PC-3 (cell line): ENCODE measurements at places on chromosomes 3 and 15.

GRCh38 chr15:87712211-87712610 lies 544.3 kb downstream of the NTRK3 start:
- peak; percentile 39 for DNase-seq

- peak; percentile 7 for DNase-seq
These were observed 48.5 kb downstream of the PCSK6 start for GRCh38 chr15:101440846-101441590.

DNA sequence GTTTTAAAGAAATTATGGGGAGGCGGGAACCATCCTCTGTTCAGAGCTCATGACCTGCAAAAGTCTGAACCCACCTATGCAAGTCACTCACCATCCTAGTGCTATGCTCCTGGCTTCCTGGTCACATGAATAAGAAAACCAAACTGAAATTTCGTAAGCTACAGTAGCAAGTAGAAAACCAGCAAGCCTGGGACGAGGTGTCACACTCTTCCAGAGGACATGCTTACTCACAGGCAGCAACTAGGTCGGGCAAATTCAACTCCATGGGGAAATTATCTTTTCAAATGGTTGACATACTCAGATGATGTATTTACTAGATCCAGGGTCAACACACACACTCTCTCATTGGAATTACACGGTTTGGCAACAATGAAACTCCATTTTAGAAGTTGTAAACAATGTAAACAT lies 31.3 kb downstream of the LDHAL6B start:
- no peak for DNase-seq

DNA sequence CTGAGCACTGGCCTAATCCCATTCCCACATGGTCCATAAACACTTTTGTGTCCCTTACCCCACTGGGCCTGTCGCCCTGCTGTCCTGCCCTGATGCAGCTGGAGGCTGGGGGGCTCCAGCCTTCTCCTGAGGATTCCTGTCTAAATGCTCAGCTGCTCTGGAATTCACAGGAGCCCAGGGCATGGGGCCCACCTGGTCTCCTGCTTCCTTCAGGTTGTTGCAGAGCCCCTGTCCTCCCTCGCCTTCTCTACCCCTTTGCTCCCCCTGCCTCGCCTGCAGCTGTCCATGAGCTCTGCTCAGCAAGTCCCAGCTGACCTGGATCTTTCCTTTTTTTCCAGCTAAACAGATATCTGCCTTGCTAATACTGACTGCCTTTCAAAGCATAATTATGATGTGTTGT lies 286.9 kb downstream of the XXYLT1 start:
- no peak for DNase-seq

DNA sequence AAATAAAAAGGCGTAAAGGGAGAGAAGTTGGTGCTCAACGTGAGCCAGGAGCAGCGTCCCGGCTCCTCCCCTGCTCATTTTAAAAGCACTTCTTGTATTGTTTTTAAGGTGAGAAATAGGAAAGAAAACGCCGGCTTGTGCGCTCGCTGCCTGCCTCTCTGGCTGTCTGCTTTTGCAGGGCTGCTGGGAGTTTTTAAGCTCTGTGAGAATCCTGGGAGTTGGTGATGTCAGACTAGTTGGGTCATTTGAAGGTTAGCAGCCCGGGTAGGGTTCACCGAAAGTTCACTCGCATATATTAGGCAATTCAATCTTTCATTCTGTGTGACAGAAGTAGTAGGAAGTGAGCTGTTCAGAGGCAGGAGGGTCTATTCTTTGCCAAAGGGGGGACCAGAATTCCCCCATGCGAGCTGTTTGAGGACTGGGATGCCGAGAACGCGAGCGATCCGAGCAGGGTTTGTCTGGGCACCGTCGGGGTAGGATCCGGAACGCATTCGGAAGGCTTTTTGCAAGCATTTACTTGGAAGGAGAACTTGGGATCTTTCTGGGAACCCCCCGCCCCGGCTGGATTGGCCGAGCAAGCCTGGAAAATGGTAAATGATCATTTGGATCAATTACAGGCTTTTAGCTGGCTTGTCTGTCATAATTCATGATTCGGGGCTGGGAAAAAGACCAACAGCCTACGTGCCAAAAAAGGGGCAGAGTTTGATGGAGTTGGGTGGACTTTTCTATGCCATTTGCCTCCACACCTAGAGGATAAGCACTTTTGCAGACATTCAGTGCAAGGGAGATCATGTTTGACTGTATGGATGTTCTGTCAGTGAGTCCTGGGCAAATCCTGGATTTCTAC lies at the start of gene RARB:
Gene RARB, plus strand, starts transcription at position 322 of the 847 bp plus-strand sequence. Its CDS starts 469 bp downstream, at position 791.
- DNase-seq = no peak

DNA sequence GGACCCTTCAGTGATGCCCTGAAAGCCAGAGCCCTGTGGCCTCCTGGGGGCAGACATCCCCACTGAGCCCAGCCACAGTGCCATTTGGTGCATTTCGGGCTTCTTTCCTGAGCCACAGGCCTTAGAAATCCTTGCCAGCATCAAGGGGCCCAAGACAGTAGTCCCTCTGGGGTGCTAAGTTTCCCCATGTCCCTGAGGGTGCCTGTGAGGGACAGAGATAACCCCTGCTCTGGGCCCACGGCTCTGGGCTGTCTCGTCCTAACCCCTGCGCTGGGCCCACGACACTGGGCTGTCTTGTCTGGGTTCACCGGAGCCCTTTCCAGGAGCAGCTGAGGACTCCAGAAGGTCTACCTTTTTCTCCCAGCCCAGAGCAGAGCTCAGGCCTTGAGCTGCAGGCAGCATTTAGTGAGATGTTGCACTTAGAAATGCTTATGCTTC lies 45.1 kb upstream of the FGD5 start:
- DNase-seq = no peak

- no peak for DNase-seq
These were observed 11.8 kb downstream of the SAMD7 start for GRCh38 chr3:169923189-169923588.

DNA sequence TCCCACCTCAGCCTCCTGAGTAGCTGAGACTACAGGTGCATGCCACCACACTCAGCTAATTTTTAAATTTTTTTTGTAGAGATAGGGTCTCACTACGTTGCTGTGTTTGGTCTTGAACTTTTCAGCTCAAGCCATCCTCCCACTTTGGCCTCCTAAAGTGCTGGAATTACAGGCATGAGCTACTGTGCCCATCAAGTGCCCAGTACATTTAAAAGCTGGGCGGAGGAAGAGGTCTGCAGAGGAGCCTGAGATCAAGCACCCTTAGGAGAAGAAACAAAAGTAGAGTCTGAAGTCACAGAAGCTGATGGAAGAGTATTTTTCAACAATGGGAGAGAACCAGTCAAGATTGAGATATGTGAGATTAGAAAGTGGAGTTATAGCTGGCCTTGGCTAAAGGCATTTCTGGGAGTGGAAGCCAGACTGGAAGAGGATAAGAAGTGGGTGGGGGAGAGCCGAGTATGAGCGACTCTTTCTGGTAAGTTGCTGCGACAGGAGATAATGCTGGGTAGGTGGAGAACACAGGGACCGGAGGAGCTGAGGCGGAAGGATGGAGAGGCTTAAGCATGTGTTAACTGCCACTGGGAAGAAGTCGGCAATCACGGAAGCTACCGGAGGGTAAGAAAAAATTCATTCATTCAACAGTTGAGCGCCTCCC lies 782 bp upstream of the IREB2 start:
- DNase-seq = no peak

- DNase-seq = no peak
These were observed 74.0 kb upstream of the LINGO1 start for GRCh38 chr15:77706482-77707244.

- no peak for DNase-seq
These were observed 63.3 kb upstream of the GATM start for GRCh38 chr15:45441686-45442085.

DNA sequence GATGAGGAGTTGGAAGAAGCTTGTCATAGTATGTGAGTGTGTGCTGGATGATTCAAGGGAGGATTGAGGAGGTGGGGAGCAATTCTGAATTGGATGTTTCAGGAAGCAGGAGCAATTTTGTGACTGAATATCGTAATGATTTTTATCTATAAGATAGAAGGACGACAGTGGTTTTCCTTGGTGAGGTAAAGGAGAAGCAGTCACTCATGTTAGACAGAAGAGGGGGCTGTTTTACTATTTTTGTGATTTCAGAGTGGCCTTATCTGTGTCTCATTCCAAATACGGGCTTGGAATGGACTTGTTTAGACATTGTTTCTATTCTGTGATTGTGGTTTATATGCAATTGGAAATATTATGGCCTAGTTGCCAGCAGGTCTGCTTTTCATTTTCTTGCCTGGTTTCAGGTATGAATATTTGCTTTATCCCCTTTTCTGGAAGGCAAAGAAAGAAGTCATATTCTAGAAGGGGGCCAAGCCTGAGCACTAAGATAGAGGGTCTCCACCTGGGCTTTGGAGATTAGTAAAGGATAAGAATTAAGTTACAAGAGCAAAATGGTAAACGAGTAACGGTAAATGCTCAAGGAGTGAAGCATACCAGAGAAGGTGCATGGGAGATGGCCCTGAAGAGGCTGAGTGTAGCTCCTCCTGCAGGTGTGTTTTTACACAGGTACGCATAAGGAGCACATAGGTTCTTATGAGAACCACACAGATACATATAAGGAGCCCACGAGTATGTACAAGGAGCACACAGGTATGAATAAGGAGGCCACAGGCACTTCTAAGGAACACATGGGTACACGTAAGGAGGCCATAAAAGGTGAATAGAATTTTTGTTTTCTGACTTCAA lies 124.6 kb upstream of the KCNAB1 start:
- peak; percentile 67 for DNase-seq

GRCh38 chr3:143307613-143308183 lies 188.1 kb downstream of the CHST2 start:
- DNase-seq = peak; percentile 27

DNA sequence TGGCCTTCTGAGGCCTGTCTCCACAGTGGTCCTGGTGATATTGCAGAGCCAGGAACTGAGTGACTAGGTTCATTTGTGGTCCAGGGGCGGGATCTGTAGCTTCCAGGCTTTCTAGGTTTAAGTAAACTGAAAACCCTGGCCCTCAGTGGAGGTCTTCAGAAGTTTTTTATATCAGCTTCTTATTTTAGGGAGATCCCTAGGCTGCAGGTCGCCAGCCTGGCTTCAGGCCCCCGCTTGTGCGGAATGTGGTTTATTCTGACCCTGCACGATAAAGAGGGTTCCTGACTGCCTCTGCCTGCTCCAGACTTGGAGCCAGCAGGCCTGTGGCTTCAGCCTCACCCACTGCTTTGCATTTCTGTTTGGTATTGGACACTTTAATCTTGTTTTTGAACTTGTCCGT lies 133.9 kb upstream of the PLXNA1 start:
- DNase-seq = no peak

DNA sequence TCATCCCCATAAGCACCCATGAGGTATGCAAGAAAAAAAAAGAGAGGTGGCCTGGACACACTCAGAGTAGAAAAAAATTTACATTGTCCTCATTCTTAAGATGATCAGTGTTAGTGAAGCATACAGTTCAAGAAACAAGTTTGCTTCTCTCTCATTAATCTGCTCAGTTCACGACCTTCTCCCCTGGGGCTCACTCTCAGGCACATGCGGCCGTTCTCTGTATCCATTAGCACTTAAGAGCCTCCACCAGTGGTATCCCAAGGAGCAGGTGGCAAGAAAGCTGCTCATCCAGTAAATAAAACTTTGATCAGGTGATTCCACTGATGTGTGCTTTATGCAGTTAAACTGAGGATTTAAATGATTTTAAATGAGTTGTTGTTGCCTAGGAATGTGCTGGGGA lies 57.4 kb downstream of the ARHGAP31 start:
- DNase-seq = no peak
